NCI-H1436 (cell line): ENCODE measurements at places on chromosomes 6 and 20.

DNA sequence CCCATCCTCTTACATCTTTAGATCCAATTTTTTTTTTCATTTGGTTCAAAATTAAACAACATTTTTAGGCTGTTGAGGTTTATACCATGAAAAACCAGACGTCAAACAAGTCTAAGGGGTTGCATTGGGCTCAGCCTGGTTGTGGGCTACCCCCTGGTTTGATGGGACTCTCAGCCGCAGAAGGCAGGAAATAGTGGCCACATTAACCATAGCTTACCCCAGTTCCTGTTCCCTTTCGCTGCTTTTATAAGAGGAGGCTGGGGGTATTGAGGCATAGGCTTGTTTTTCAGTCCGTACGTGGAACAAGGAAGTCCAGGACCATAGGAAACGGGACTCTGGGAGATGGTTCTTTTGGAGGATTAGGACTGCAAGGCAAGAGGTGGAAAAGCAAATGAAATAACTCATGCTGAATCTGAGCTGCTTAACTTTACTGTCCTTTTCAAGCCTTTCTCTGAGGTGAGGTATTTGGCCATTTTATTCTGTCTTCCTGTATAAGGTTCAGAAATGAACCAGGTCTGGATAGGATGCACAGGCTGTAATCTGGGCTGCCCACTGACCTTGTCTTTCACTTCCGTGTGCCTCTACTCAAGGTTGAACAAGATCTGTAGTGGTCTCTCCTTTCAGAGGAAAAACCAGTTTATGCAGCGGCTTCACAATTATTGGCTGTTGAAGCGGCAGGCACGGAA is 7.7 kb downstream of the BRPF3 start:
- no peak for DNase-seq

- DNase-seq: no peak
These were observed 374.9 kb upstream of the IRAK1BP1 start for GRCh38 chr6:78492351-78493017.

- DNase-seq: no peak
These were observed 261.2 kb downstream of the HIVEP2 start for GRCh38 chr6:142683714-142684141.

GRCh38 chr20:33130568-33131061 is 37.3 kb upstream of the BPIFA2 start:
- DNase-seq: no peak

GRCh38 chr20:53915446-53916172 is 154.8 kb downstream of the BCAS1 start:
- peak; percentile 91 for DNase-seq

DNA sequence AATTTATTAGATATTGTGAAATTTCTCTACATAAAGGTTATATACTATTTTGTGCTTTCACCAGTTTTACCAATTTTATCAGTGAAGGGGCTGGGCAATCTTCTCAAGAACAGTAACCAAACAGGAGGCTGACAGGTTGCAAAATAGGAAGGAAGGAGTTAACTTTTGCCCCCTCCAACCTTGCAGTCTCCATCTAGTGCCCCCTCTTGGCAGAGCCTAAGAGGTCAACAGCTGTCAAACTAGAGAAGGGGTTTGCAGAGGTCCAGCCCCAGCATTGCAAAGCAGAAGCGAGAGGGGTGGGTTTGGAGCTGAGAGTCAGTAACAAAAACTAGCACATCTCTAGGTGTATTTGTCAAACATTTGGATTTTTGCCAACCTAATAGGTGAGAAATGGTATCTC is 391.0 kb downstream of the CDC5L start:
- DNase-seq: no peak

DNA sequence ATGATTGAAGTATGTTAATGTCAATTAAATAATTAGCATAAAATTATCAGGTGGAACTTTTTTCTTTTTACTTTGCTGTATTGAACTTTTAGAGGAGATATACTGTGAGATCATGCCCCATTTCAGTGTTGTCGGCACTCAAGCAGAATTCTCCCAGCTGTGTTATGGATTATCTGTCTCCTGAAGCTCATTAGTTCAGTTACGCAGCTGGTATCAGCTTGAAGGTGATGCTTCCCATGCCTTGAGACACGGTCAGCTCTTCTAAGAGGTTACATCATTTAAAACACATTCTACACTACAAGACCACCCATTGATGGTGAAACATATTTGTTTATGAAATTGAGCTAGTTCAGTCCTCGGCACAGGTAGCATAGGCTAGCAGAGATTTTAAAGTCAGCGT is 68.9 kb upstream of the PHACTR2 start:
- no peak for DNase-seq

- no peak for DNase-seq
These were observed 51.3 kb downstream of the CD109 start for GRCh38 chr6:73747289-73747688.

DNA sequence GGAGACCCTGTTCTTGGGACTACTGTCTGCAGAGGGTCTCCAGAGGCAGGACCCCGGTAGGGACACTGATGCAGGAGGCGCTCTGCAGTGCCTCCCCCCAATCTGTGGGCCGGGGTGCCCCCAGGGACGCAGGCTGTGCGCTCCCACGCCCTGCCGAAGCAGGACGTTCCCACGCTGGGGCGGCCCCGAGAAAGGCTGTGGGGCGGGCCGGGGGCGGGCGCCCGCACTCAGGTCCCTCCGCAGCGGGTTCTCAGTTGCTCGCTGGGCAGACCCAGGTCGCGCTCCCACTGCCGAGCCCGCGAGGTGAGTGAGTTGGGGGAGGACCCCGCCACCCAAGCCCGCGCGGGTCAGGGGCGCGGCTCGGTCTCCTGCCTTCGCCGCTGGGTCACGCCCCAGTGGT is at the start of gene COX4I2:
TSS of gene COX4I2 (plus strand) at position 253 of the 400 bp plus-strand sequence. CDS start 1,106 bp downstream, outside the sequence.
- DNase-seq: no peak

- DNase-seq: no peak
These were observed 66.2 kb downstream of the SLC22A23 start for GRCh38 chr6:3390698-3391097.

DNA sequence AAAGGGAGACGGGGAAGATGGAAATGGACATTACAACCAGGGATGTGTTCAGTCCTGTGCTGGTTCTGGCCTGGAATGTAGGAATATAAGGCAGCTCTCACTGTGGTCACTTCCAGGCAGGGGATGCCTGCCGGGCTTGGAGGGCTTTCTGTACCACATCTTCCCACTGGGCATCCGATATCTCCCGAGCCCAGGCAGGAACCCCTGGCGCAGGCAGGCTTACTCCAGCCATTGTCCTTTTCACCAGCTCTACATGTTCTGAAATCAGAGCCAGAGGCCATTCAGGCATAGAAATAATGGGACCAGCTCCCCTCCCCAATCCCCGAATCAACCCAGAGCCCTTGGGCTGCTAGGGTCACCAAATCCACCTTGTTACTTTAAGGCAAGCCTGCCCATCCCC is 1.4 kb downstream of the MEA1 start:
- DNase-seq: no peak

- DNase-seq: no peak
These were observed 108.5 kb downstream of the MANEA start for GRCh38 chr6:95685822-95686221.

GRCh38 chr6:22041797-22042480 is 254.9 kb downstream of the PRL start:
- no peak for DNase-seq

DNA sequence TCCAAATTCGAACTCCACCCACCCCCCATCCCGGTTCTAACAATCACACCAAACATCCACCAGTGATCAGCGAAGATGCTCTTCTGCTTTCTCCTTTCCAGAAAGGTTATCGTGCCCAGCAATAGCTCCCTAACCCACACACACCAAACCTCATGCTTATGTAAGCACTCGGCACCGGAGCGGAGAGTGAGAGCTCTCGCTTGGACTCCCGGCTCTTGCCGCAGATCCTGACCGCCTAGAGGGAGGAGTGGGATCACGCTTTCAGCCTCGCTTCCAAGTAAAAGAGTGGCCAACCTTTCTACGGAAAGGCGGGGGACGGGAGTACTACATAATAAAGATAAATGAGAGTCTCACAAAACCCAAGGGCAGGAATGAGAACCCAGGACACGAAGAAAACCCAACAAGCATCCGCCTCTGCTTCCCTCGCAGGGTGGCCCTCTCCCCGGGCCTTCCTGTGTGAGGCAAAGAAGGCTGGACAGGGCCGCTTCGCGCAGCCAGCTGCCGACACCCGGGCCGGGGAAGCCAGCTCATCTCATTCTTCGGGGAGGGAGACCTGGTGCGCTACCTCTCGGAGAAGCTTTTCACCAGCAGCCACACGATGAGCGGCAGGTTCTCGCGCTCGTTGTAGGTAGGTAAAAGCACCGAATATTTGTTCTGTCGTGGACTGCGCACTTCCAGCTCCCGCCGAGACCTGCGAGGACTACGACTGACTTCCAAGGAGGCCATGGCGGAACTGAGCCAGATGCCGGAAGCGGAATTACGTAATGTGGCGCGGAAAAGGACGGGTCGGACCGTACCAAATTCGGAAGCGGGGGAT is at the start of gene DPM1:
TSS of gene DPM1 (minus strand) at position 735 of the 817 bp plus-strand sequence. CDS start at position 726, 9 bp downstream.
- DNase-seq: peak; percentile 91
